Ovary (tissue), 10 donors: ENCODE measurements at places on chromosomes 11 and 22. TPM values are rescaled to one million over a fixed set of nuclear protein-coding genes. Genes with fewer than 3 reads are reported as not detected.

DNA sequence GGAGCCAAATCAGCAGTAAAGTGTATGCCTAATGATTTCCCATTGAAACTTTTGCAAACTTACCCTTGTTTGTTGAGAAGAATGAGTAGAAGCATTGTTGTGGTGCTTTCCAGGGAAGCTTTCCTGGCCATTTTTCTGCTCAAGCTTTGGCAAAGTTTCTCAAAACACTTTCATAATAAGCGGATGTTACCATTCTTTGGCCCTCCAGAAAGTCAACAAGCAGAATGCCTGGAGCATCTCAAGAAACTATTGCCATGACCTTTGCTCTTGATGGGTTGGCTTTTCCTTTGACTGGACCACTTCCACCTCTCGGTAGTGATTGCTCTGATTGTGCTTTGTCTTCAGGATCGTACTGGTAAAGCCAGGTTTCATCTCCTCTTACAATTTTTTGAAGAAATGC, 10.7 kb downstream of the PIWIL4 start:
- DNase-seq, result no peak

- DNase-seq, result no peak
Observed at GRCh38 chr11:102426000-102426399, 26.6 kb downstream of the TMEM123 start.

The RTN4R gene
- 5.9 TPM for total RNA-seq

GRCh38 chr11:26963764-26964163, 30.1 kb upstream of the FIBIN start:
- no peak for DNase-seq

The EHF gene
- total RNA-seq, result 8.0 TPM

- DNase-seq, result no peak
Observed at GRCh38 chr22:25555586-25555985, 8.9 kb upstream of the GRK3 start.
